NCI-H1417 treated with DMSO at 0.1 percent for 48 hours (cell line): ENCODE measurements at places on chromosomes 7 and 10.

GRCh38 chr10:31927884-31928548 lies 615 bp downstream of the ARHGAP12 start:
- no peak for DNase-seq

DNA sequence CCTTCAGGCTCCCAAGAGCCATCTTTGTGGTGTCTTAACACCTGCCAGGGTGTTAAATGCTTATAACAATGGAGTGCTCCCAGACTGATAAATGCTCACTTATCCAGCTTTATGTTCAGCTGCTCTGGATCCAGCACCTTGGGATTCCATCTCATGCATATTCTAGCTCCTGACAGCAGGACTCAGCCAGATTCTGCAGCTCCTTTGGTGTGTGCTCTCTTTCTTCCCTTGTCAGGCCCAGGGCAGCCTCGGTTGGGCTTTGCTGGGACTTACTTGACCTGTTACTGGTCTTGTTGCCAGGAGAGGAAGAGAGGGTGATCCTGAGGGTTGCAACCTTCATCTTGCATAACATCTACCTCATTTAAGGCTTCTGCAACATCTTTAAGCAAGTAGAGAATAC lies 59.4 kb upstream of the CCNY start:
- DNase-seq, result no peak

GRCh38 chr10:128373071-128373749 lies 247.0 kb upstream of the MKI67 start:
- no peak for DNase-seq

- DNase-seq, result no peak
These were observed 67.0 kb downstream of the CDK6 start for GRCh38 chr7:92769394-92769699.

DNA sequence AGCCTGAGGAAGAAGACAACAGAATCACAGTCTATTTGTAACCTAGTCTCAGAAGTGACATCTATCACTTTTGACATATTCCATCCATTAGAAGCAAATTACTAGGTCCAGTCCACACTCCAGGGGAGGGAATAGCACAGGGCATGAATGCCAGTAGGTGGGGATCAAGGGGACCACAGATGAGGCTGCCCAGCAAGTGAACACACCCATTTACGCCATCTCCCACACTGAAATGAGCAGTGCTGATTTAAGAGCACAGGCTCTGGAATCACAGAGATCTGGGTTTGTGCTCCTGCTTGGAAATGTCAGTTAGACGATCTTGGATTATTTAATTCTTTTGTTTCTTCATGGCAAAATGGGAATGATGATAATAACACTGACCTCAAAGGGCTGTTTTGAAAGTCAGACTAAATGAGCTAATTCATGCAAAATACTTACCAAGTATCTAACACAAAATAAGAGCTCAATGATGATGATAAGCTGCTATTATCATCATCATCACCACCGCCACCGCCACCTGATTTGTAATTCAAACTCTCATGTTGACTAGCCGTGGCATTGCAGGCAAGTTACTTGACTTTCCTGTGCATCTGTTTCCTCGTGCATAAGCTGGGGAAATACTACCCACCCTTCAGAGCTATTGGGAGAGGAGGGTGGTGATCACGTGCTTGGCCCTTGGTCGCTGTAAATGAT lies 138.9 kb upstream of the KLF14 start:
- DNase-seq, result no peak

DNA sequence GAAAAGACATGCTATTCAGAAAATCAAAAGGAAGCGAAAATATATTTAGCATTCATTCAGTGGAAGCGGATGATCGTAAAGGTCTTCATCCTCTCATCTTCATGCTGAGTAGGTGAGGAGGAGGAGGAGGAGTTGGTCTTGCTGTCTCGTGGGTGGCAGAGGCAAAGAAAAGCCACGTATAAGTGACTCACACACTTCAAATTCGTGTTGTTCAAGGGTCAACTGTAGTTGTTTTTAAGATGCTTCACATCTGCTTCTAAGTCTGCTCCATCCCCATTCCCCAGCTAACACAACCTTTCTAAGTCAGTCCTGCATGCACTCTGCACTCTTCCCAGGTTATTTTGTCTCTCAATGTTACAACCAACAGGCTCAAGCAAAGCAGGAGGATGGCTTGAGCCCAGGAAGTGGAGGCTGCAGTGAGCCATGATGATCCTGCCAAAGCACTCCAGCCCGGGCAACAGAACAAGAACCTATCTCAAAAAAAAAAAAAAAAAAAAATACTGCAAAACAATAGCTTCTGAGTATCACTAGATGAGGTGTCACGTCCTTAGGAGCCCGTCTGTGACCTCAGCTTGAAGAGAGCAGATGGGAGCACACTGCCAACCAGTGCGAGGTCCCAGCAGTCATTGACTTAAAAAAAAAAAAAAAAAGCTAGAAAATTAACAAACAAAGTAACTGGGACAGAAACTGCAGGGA lies 70.5 kb downstream of the SFMBT2 start:
- DNase-seq, result no peak

DNA sequence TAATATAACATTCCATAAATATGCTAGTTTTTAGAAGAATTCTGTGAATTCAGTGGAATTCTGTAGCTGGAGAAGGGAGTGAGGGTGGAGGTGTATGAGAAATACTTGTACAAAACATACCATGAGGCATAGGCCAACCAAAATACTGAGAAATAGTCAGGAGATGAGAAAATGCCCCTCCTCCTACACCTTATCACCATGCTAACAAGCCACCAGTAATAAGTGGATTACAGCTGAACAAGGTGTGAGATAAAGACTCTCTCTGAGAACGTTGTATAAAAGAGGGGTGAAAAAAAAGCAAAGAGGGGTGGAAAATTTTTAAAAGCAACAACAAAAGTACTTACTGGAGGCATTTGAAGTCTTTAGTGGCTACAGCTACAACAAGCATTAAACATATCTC lies 90.4 kb upstream of the IGFBP3 start:
- no peak for DNase-seq

GRCh38 chr10:35090162-35090954 lies at the start of gene CUL2:
CUL2 (minus strand) TSS chr10:35090341; CDS start chr10:35071317, 19,024 bp downstream.
- DNase-seq, result peak; percentile 37

GRCh38 chr7:3204526-3204925 lies 96.5 kb upstream of the SDK1 start:
- DNase-seq, result no peak

GRCh38 chr10:5268234-5268633 lies 71.6 kb downstream of the AKR1C4 start:
- DNase-seq, result no peak

GRCh38 chr10:86415116-86415515 lies 48.5 kb upstream of the GRID1 start:
- DNase-seq, result no peak

DNA sequence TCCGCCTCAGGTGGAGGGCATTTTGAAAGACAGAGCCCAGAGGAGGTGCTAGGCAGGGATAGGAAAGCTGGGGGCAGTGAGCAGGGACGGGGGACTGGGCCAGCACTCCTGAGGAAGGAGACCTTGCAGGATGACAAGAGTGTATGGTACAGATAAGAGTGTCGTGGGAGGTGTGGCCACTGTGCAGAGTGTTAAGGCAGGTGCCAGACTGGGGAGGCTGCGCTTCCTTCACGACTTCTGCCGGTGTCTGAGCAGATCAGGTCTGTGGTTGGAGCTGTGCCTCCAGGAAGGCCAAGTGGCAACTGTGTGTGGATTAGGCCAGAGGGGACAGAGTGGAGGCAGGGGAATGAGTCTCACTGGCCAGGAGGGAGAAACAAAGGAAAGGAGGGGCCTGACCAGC lies 161.7 kb downstream of the HIBADH start:
- DNase-seq, result no peak

DNA sequence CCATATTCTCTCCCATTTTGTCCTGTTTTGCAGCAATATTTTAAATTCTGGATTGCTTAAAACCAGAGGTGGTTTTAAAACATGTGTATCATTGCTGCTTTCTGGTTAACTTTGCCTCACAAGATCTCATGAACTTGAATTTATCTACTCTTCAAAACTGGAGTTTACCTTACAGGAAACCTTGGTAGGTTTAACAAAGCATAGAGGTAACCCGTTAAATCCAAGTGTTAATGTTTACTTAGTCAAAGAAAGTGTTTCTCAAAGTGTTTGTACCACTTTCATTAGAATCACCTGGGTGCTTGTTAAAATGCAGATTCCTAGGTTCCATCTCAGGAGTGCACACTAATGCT lies 44.0 kb upstream of the VDAC2 start:
- DNase-seq, result no peak

GRCh38 chr10:44339218-44339617 lies 45.7 kb downstream of the CXCL12 start:
- DNase-seq, result no peak

- DNase-seq, result no peak
These were observed 7.5 kb downstream of the RABGEF1 start for GRCh38 chr7:66747881-66748511.

DNA sequence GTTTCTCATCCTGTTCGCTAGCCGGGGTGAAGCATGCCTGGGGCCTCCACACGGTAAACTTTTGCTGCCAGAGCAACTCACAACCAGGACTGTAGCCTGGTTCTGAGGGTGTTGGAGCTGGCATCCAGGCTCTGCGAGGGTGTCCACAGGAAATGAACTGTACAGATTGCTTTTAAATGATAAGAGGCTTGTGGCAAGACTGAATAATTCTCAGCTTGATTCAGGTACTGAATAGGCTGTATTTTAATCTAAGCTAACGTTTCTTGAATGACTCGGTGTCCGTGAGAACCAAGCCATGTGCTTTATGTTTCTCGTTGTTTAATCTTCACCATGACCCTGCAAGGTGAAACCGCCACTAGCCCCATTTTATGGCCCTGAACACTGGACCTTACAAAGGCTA lies 49.3 kb downstream of the EEPD1 start:
- no peak for DNase-seq

- no peak for DNase-seq
These were observed 393.6 kb upstream of the GALNT17 start for GRCh38 chr7:70738151-70738885.

DNA sequence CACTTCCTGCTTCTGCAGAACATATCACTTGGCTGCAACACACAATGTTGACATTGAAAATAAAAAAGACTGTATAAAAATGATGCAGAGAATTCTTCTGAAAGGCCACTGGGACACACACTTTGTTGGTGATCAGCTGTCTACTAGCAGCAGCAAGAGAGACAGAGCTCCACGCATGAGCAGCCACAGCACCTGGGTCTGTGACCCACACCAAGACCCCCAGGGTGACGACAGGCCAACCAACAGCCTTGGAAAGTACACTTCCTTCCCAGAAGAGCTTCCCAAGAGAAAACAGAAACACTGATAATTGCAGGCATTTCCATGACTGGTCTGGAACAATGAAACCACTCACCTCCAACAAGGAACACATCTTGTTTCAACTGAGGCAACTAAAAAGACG lies 239.0 kb downstream of the DIP2C start:
- no peak for DNase-seq
